ENCODE measurements at places on chromosomes 11 and 22.

GRCh38 chr11:100719809-100720221 is 32.7 kb downstream of the ARHGAP42 start:
- no peak for DNase-seq

GRCh38 chr11:72582206-72583176 is 91.7 kb downstream of the PDE2A start:
- no peak for DNase-seq

DNA sequence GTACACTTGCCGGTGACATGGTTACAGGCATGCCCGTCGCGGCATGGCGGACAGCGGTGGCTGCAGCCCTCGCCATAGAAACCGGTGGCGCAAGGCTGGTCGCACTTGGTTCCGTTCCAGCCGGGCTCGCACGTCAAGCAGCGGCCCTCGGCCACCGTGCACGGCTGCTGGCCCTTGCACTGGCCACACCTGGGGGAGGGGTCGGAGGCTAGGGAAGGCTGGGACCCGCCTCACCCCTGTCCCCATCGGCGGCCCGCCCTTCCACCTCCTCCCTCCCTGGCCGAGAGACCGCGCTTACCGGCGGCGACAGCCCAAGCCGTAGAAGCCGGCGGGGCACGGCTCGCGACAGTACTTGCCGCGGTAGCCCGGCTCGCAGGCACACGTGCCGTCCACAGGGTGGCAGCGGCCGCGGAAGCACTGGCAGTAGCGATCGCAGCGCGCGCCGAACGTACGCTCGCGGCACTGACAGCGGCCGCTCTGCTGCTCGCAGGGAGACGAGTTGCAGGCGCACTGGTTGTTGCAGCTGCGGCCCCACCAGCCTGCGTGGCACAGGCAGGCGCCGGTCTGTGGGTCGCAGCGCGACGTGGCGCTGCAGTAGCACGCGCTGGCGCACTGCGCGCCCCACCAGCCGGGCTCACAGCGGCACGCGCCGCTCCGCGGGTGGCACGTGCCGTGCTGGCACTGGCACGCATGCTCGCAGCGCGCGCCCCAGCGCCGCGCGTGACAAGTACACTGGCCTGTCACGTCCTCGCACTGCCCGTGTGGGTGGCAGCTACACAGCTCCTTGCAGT is 6.7 kb downstream of the SCARF2 start:
- peak; percentile 65 for DNase-seq

DNA sequence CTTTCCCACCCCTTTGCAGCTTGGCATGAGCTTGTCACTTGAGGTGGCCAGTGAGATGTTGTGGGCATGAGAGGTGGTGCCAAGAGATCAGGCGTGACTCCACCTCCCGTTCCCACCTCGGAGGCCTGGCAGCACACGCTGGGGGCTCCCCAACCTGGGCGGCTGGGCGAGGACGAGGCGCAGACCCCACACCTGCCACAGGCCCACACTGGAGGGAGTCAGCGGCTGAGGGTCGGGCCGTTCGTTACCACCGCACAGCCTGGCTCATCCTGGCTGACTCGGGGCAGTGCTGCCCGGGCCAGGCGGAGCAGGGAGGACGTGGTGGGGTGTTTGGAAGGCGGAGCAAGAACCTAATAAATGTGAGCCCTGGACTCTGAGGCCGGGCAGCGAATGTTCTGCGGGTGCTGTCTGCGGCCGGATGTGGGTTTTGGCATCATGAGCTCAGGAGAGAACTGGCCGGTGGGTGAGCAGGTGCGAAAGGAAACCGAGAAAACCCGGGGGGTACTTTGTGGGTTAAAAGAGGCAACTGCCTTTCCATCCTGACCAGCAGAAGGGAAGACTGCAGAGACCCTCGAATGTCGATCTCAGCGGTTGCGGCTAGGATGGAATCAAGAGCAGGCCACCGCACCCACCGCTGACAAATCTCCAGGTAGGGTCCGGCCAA is 10.2 kb upstream of the IFITM3 start:
- no peak for DNase-seq
